ENCODE measurements at places on chromosomes 7 and 10.
A peak's percentile ranks its signal among the peaks of the same experiment; 100 is the strongest.

- peak; percentile 29 for DNase-seq
Observed at GRCh38 chr7:70647801-70648498, 484.0 kb upstream of the GALNT17 start.

GRCh38 chr7:12481722-12482121 lies 78.1 kb upstream of the VWDE start:
- DNase-seq: no peak

- DNase-seq: no peak
Observed at GRCh38 chr10:110354322-110354766, 49.6 kb upstream of the SMNDC1 start.

DNA sequence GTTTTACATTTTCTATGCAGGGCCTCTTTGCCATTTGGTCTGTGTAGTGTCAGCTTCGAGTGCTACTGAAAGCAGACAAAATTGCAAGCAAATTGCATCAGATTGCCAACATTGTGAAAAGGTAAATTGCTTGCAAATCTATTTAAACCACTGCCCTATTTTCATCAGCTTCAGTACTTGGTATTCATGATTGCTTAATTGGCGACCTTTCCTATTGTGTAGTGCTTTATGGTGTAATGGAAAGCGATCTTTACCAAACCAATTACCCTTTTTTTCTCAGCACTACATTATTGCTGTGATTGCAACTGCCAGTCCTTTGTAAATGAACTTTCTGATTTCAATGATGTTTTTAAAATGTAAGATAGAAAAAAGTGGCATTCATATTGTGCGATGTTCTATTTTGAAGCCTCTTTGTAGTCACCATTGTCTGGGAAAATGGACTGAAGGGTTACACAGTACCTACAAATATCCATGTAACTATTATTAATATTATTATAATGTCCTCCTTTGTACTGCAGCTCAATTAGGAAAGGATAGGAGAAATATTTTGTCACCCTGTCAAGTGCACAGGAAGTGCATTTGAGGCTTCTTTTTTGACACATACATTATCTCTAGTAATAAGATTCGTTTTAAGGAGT lies 177.7 kb upstream of the SP8 start:
- DNase-seq: no peak

- DNase-seq: no peak
Observed at GRCh38 chr10:44068716-44069482, 316.0 kb downstream of the CXCL12 start.

- DNase-seq: no peak
Observed at GRCh38 chr7:83005410-83005809, 157.3 kb downstream of the PCLO start.

GRCh38 chr10:21929070-21929469 lies 74.5 kb downstream of the DNAJC1 start:
- DNase-seq: peak; percentile 20

GRCh38 chr7:100949227-100949932 lies at the start of gene MUC3A:
Gene MUC3A, plus strand, starts transcription at chr7:100949534. Its CDS starts 91 bp downstream, at chr7:100949625.
- DNase-seq: no peak

DNA sequence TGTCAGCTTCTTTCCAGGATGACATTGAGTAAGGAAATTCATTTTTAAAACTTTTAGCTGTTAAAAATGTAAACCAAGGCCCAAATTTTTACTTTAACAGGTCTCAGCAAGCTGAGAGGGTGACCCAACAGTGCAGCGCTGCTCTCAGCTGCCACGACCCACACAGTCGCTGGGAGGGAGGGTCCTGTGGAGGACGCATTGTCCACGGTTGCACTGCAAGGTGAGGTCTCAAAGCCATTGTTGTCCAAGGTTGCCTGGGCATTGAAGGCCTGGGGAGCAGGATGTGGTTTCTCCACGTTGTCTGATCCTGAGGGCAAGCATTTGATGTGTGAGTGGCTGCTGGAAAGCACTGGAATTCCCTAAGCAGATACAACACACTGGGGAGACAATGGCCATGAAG lies 15.1 kb upstream of the VIPR2 start:
- no peak for DNase-seq

DNA sequence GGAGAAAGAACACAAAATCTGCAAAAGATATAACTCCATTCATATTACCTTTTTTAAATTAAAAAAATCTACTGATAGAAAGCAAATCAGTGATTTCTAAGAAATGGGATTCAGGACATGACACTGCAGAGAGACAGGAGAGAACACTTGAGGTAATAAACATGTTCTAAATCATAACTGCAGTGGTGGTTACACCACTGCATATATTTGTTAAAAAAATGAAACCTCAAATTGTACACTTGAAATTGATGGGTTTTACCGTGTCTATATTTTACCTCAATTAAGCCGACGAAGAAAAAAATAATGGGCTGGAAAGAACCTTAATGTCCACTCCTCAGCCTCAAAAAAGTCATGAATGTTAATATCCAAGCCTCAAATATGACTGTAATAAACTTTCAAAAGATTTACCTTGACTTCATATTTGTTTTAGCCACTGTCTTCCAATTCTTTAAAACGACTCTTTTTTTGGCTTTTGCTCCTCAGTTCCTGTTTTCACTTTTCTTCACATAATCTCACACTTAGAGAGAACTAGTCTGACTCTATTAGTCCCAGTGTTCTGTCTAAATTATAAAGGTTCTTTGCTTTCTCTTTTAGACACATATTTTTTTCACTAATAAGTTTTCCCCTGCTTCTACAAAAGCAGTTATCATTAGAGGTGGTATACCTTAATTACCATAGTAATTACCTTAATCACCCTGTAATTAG lies 502.4 kb downstream of the GRM8 start:
- no peak for DNase-seq

GRCh38 chr7:127887631-127888030 lies 143.6 kb downstream of the LRRC4 start:
- no peak for DNase-seq

DNA sequence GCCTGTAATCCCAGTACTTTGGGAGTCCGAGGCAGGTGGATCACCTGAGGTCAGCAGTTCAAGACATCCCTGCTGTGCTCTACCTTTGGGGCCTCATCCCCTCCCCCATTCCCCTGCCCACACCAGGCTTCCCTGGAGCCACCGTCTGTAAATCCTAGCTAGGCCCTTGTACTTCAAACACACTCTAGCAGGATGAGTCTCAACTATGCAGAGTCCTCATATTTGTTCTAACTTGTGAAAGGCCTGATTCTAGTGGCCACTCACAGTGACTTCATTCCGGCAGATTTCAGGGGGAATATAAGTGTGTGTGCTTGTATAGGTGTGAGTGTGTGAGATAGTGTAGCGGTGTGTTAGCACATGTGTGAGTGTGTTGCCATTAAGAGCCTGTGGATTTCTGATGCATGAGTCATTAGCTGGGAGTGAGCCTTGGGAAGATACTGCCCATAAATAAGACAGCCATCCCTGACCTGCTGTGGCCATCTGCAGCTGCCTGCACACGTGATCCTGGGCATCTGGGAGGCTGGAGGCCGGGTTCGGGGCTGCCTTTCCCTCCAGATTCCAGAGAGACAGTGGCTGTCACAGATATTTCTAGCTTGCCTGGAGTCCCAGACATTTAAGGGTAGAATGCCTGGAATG lies 1.7 kb upstream of the NEURL1 start:
- DNase-seq: peak; percentile 88

- DNase-seq: no peak
Observed at GRCh38 chr7:102287111-102287980, 678 bp downstream of the SH2B2 start.

GRCh38 chr7:157013602-157014549 lies 3.4 kb upstream of the MNX1 start:
- no peak for DNase-seq

GRCh38 chr10:75269605-75270004 lies 33.8 kb upstream of the COMTD1 start:
- DNase-seq: no peak

GRCh38 chr10:69483963-69484362 lies 32.7 kb downstream of the TSPAN15 start:
- no peak for DNase-seq

DNA sequence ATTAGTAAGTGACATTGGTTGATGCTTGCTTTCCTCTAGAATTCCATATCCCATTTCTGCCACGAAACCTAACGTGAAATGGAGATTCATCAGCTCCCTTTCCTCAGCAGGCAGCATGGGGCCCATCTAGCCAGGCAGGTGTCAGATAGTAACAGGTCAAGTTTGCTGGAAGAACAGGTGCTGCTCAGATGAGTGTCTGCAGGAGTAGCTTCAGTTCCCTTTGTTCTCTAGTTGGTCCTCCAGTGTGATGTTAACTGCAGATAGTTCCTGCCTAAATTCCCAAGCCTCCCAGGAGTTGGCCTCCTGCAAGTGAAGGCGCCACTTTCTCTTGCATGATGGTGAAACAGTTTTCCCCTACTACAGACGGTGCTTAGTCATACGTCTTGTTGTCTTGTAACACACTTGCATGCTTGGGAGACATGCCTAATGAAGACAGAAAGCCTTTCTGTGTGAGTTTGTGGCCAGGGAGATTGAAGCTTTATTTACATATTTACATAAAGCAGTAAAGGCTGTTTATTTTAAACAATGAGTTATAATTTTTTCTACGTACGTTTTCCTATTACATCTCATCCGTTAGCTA lies 175.4 kb downstream of the CHN2 start:
- no peak for DNase-seq

DNA sequence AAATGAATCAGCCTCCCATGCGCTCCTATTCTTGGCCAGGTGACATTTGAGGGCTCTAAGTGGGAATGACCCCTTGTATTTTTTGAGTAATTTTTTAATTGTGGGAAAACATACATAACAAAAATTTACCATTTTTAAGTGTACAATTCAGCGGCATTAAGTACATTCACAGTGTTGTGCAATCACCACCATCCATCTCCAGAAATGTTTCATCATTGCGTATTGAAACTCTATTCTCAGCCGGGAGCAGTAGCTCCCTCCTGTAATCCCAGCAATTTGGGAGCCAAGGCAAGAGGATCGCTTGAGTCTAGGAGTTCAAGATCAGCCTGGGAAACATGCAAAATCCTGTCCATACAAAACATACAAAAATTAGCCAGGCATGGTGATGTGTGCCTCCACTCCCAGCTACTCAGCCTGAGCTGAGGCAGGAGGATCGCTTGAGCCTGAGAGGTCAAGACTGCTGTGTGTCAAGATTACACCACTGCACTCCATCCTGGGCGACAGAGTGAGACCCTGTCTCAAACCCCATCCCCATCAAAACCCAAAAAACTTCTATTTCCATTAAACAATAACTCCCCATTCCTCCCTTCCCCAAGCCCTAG lies 2.5 kb downstream of the ANTXRL start:
- no peak for DNase-seq

DNA sequence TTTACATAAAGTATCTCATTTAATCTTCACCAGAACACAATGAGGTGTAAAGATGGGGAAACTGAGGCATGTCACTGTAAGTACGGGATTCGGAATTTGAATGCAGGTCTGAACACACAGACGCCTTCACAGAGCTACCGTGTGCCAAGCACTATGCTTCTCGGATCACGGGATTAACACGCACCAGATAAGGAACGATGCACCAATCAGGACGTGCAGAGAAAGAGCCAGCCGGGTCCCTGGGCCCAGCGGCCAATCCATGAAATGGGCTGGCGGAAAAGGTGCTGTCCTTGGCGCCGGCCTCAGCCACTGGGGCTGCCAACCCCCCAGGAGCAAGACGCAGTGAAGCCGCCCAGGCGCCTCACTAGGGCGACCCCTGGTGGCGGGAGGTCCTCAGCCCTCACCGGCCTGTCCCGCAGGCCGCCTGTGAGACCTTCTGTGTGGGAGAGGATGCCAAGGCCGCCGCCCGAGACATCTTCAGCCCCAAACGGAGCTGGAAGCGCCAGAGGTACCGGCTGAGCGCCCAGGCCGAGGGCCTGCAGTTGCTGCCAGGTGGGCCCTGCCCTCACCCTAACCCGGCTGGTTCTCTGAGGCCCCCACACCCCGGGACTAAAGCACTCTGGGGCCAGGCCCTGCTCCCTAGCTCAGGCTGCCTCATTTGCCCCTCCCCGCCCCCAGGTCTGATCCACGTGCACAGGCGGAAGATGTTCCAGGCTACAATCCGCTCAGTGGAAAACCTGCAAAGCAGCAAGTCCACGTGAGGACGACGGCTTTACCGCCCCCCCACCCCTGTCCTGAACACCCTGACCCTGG lies 15.6 kb downstream of the ATG9B start:
- peak; percentile 50 for DNase-seq

GRCh38 chr7:151890355-151891004 lies 13.6 kb upstream of the PRKAG2 start:
- DNase-seq: no peak

DNA sequence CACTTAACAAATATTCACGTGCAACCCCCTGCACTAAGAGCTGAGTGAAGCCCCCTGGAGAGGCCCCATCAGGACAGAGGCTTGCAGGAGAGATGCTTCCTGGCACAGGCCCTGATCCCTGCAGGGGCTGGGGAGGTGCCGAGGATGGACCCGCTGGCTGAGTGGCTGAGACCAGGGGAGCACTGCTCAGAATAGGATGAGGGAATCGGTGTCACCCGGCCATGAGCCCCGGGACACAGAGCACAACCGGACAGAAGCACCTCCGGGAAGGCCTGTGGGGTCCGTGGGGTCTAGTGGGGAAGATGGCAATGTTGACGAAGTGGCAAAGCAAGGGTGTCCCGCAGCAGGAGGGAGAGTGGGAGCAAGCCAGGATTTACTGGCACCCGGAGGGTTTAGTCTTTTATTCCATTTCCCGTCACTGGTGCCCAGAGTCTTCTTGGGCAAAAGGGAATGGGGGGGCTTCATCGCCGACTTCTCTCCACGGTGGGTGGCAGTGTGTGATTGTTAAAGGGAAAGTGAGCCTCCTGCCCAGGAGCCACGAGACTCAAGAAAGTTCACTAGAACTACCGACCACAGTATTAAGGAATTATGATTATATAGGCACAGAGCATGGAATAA lies 140.7 kb downstream of the ADARB2 start:
- no peak for DNase-seq

GRCh38 chr10:58820861-58821751 lies 308.4 kb downstream of the BICC1 start:
- DNase-seq: peak; percentile 66

DNA sequence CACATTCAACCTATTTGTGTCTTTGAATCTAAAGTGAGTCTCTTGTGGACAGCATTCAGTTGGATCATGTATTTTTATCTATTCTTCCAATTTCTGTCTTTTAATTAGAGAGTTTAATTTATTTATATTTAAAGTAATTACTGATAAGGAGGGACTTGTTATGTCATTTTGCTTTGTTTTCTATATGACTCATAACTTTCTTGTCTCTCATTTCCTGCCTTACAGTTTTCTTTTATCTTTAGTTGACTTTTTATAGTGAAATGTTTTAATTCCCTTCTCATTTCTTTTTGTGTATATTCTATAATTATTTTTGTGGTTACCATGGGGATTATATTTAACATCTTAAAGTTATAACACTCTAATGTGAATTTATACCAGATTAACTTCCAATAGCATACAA lies 7.3 kb upstream of the ZNF518A start:
- DNase-seq: no peak
